Activated CD4-positive, alpha-beta T cell treated with anti-CD3 and anti-CD28 coated beads, Interleukin-2, amount 10 ng/mL, durations not matched to agents 24 days and 14 days (primary cell): ENCODE measurements at places on chromosomes 16 and 17. TPM values are rescaled to one million over a fixed set of nuclear protein-coding genes. Genes with fewer than 3 reads are reported as not detected.

GRCh38 chr16:29848420-29849297 lies 14.4 kb downstream of the CDIPT start:
- no peaks in the 10 kb centered on the region for H3K27me3 ChIP-seq
- DNase-seq: peak; percentile 95
- H3K4me3 ChIP-seq: no peak overlapping the region
- H3K36me3 ChIP-seq: peaks cover 39% of the 10 kb centered on the region
- H3K4me1 ChIP-seq: peaks cover 2% of the 10 kb centered on the region

GRCh38 chr17:44540246-44541084 lies 16.8 kb upstream of the FZD2 start:
- no peak overlapping the region for H3K27ac ChIP-seq
- H3K36me3 ChIP-seq: no peaks in the 10 kb centered on the region
- no peak overlapping the region for H3K4me3 ChIP-seq
- H3K4me1 ChIP-seq: no peaks in the 10 kb centered on the region

DNA sequence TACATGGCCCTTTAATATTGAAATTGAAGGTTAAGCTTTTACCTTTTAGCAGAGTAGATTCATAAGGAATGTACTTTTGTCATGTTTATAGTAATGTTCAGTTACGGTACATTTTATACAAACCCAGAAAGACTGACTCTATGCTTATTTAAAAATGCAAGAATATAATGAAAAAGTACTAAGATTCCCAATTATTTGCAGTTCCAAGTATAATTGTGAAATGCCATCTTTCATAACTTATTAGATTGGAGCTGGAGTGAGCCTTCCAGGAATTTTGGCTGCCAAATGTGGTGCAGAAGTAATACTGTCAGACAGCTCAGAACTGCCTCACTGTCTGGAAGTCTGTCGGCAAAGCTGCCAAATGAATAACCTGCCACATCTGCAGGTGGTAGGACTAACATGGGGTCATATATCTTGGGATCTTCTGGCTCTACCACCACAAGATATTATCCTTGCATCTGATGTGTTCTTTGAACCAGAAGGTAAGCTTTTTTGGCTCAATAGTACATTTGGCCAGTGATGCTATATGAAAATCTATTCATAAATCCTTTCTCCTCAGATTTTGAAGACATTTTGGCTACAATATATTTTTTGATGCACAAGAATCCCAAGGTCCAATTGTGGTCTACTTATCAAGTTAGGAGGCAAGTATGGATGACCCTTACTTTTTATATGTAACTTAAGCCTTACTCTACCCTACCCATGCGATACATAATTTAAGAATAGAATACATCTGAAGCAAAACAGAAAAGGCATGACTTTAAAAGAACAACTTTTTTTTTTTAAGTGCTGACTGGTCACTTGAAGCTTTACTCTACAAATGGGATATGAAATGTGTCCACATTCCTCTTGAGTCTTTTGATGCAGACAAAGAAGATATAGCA lies 4.2 kb downstream of the SRSF2 start:
- H3K4me1 ChIP-seq: peaks cover 40% of the 10 kb centered on the region
- H3K4me3 ChIP-seq: peak overlapping the region; percentile 92

DNA sequence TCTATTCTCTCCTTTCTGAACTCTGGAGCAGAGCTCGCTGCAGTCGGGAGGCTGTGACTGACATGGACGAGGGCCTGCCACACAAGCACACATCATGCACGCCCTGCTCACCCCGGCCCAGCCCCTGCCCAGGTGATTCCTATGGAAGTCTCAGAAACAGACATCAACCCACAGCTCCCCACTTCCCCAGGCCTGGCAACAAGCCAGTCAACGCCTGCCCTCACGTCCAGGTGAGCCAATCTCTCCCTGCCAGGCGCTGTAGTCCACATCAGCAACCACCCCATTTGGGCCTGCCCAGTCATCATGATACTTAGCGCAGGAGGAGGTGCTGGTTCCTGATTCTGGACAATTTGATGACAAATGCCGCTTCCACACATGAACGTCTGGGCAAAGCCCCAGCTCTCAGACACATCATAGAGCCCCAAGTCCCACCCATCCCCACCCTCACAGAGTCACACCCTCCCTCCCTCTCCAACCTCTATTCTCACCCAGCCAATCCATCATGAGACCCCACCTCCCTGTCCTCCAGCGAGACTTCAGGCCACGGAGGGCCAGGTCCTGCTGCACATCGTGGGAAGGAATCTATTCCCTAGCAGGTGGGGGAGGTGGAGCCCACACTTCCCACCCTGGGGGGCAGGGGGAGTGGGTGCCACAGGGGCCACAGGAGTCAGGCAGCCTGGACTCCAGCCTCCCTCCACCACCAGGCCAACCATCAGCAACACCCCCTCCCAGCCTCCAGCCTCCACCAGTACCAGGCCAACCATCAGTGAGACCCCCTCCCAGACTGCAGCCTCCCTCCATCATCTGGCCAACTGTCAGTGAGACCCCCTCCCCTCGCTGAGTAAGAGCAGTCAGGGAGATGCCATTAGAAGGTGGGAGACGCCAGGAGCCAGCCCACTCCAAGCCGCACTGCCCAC lies 33.7 kb upstream of the GSG1L start:
- no peak overlapping the region for H3K4me3 ChIP-seq
- no peak overlapping the region for H3K27ac ChIP-seq
- no peaks in the 10 kb centered on the region for H3K27me3 ChIP-seq
- H3K36me3 ChIP-seq: peaks cover 48% of the 10 kb centered on the region
- no peaks in the 10 kb centered on the region for H3K4me1 ChIP-seq
- DNase-seq: no peak

GRCh38 chr17:2710071-2710802 lies 1.3 kb downstream of the CLUH start:
- peak; percentile 66 for DNase-seq
- H3K27ac ChIP-seq: peak overlapping the region; percentile 90
- peaks cover 11% of the 10 kb centered on the region for H3K36me3 ChIP-seq
- H3K27me3 ChIP-seq: no peaks in the 10 kb centered on the region

DNA sequence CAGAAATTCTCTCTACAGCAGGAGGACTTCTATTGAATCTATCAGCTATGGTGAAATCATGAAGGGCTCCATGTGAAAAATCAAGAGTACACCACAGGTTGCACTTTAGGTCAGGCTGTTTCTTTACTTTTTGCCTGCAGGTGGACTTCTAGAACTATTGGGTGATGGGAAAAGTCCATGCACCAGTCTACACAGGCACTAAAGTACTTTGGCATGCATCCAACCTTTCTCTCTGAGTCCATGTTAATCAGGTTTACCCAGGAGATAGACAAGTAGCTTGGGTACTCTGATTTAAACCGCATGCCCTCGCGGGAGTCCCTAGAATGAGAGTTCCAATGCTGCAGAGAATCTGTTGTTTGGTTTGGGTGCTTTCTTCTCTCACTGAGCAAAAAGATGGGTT lies 9.1 kb upstream of the ANKFN1 start:
- no peak overlapping the region for H3K27ac ChIP-seq
- H3K27me3 ChIP-seq: peaks cover 2% of the 10 kb centered on the region
- no peak for DNase-seq
- no peak overlapping the region for H3K4me3 ChIP-seq
- no peaks in the 10 kb centered on the region for H3K4me1 ChIP-seq
- no peaks in the 10 kb centered on the region for H3K36me3 ChIP-seq

- no peak for DNase-seq
- H3K4me3 ChIP-seq: no peak overlapping the region
- no peak overlapping the region for H3K27ac ChIP-seq
- H3K4me1 ChIP-seq: no peaks in the 10 kb centered on the region
Measured at GRCh38 chr16:80038566-80038965, 438.0 kb upstream of the MAF start.

- H3K36me3 ChIP-seq: no peaks in the 10 kb centered on the region
- no peaks in the 10 kb centered on the region for H3K4me1 ChIP-seq
- no peaks in the 10 kb centered on the region for H3K27me3 ChIP-seq
Measured at GRCh38 chr17:75507733-75508719, 7.3 kb downstream of the CASKIN2 start.

NPB gene
- 0.30 and 0.40 TPM in 2 replicates for total RNA-seq

STAT5B gene
- total RNA-seq: 184 and 189 TPM in 2 replicates

PEMT gene
- total RNA-seq: 43.6 and 45.5 TPM in 2 replicates

EVI2A gene
- total RNA-seq: 30.4 and 31.5 TPM in 2 replicates

TMEM208 gene
- total RNA-seq: 65.0 and 65.6 TPM in 2 replicates

LPO gene
- not detected in 2 replicates for total RNA-seq

KRTAP2-3 gene
- not detected in 2 replicates for total RNA-seq
